ENCODE measurements at places on chromosomes 2 and 18. TPM values are rescaled to one million over a fixed set of nuclear protein-coding genes. Genes with fewer than 3 reads are reported as not detected.

CCDC74B gene
- 1.4 TPM for total RNA-seq

DNA sequence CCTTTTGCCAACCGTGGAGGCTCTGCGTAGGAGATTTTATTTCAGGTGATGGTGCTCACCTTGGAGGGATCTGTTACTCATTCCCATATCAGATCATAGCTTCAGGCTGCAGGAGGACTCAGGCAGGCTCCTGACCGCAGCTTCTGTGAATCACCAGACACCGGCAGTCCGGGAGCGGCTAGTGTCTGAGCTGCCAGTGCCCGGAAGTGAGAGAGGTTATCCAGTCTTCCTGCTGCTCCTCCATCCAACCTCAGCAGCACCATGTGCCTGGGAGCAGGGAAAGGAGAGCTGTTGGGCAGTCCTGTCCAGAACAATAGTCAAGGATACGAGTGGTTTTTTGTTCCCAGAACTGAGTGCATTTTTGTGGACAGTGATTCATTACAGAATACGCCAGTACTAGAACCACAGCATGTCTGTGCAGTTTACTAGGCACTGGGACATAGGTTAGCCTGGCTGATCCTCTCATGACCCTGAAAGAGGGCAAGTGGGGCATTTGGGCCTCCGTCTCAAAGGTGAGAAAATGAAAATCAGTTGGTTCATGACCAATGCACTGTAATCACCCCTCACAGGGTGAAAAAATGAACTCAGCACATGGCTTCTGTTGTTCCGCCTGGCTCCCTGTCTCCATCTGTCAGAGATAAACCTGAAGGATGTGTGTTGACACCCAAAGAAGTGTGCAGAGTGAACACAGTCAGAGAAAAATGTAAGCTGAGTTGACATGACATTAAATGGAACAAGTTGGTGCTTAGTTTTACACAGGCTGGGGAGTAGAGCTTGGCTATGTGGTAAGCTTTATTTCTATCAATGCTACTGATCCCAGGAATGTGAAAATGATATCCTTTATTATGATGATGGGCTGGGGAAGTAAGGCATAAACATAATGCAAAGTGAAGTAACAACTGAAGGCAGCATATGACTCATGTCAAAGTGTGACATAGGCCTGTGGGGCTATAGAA is 12.2 kb downstream of the FHOD3 start:
- no peaks in the 10 kb centered on the region for H3K4me1 ChIP-seq
- no peaks in the 10 kb centered on the region for H3K36me3 ChIP-seq
- no peak overlapping the region for H3K4me3 ChIP-seq
- no peaks in the 10 kb centered on the region for H3K27me3 ChIP-seq

AMER3 gene
- not detected for total RNA-seq

DNA sequence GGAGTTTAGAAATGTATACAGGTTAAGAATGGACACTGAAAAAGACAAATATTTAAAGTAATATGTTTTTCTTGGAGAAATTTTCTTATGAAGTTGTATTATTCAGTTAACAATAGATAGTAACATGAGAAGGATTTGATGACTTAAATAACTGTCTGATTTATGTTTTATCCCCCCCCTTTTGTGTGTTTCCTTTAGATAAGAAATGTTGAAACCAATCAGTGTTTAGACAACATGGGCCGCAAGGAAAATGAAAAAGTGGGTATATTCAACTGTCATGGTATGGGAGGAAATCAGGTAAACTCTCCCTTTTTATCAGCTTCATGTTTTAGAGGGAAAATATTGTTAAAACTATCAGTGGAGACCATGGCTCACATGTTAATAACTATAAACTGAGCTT is 289.7 kb upstream of the KCNJ3 start:
- DNase-seq = no peak
- no peaks in the 10 kb centered on the region for H3K4me1 ChIP-seq
- H3K27ac ChIP-seq = no peak overlapping the region
- H3K36me3 ChIP-seq = no peaks in the 10 kb centered on the region
- H3K4me3 ChIP-seq = no peak overlapping the region

GAL3ST2 gene
- not detected for total RNA-seq

- DNase-seq = no peak
- H3K27ac ChIP-seq = no peak overlapping the region
- no peaks in the 10 kb centered on the region for H3K4me1 ChIP-seq
- H3K4me3 ChIP-seq = no peak overlapping the region
- no peaks in the 10 kb centered on the region for H3K27me3 ChIP-seq
Measured at GRCh38 chr18:14959550-14959949, 211.6 kb downstream of the ANKRD30B start.

SPATS2L gene
- 0.36 TPM for total RNA-seq

DNA sequence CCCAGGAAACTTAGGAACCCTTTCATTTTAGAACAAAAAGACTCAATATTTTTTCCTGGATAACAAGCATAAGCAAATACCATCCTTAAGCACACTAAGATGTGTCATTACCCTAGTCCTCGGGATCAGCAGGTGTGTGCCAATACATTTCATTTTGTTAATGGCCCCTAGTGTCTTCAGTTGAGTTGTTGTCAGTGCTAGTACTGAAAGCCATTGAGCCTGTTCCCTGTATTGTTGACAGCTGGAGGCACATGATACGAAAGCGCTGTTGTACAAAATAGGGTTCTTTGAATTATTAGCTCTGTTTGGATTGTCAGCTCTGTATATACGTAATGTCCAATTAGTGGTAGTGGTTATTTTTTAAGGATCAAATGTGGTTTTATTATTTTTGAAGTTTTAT is 29.5 kb downstream of the VAPA start:
- H3K27me3 ChIP-seq = no peaks in the 10 kb centered on the region
- H3K27ac ChIP-seq = no peak overlapping the region
- no peaks in the 10 kb centered on the region for H3K4me1 ChIP-seq
- no peak overlapping the region for H3K4me3 ChIP-seq
- DNase-seq = no peak

STPG4 gene
- total RNA-seq = 0.90 TPM

KLHL41 gene
- total RNA-seq = 0.27 TPM

DNA sequence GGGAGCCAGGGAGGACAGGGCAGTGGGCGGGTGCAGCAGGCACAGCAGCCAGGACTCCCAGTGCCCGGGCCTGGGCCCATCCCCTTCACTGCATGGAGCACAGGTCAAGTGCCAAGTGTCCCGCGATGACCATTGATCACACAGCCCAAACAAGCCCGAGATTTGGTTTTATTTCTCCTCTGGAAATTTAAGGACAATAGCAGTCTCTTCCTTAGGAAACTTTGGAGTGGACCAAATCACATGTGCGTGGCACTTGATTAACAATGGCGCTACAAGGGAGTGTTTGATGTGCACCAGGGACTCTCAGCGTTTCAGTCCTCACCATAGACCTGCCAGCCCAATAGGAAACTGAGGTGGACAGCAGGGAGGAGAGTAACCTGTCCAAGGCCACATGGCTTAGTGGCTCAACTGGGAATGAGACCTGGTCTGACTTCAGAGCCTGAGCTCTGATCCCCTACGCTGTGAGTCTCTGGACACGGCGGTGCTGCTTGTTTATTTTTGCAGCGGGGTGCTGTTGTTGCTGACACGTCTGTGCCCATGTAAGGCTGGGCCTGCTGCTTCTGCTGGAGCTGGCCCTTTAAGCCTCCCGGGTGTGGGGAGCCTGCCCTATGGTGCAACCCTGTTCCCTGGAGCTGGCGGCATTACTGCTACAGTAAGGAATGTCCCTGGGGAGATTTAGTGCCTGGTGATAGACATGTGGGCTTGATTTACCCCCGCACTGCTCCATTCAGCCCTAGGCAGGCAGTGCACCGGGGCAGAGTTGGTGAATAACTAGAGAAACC is 194.2 kb downstream of the INHBB start:
- no peak overlapping the region for H3K27ac ChIP-seq
- H3K4me1 ChIP-seq = no peaks in the 10 kb centered on the region
- no peaks in the 10 kb centered on the region for H3K27me3 ChIP-seq
- DNase-seq = no peak
- H3K36me3 ChIP-seq = no peaks in the 10 kb centered on the region

REG3A gene
- not detected for total RNA-seq

GRCh38 chr2:172953411-172953810 is 122.2 kb upstream of the MAP3K20 start:
- no peak for DNase-seq
- no peaks in the 10 kb centered on the region for H3K4me1 ChIP-seq
- H3K36me3 ChIP-seq = no peaks in the 10 kb centered on the region
- no peaks in the 10 kb centered on the region for H3K27me3 ChIP-seq
- no peak overlapping the region for H3K4me3 ChIP-seq

CDK15 gene
- total RNA-seq = not detected

MOCOS gene
- total RNA-seq = 0.05 TPM

ALPP gene
- total RNA-seq = not detected

GRCh38 chr2:24110660-24111303 is 12.4 kb downstream of the PFN4 start:
- H3K27ac ChIP-seq = no peak overlapping the region
- no peak for DNase-seq
- peaks cover 2% of the 10 kb centered on the region for H3K36me3 ChIP-seq
- no peaks in the 10 kb centered on the region for H3K27me3 ChIP-seq

DNA sequence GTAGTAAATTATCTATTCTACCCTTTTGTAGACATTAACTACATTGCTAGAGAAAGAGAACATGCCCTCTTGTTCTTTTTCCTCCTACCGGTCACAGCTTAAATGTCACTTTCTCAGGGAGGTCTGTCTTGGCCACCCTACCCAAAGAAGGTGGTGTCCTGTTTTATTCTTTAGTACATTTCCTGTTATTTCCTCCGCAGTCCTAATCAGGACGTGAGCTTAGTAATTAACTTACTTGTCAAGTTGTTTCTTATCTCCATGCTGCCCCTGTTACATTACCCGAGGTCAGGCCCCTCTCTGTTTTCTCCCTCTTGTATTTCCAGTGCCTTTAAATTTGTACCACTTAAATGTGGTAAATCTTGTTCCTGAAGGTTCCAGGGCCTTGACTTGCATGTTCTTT is 73.7 kb upstream of the RMDN2 start:
- H3K27ac ChIP-seq = peak overlapping the region; percentile 71
- peaks cover 50% of the 10 kb centered on the region for H3K4me1 ChIP-seq
- H3K36me3 ChIP-seq = no peaks in the 10 kb centered on the region
- H3K27me3 ChIP-seq = no peaks in the 10 kb centered on the region

DNA sequence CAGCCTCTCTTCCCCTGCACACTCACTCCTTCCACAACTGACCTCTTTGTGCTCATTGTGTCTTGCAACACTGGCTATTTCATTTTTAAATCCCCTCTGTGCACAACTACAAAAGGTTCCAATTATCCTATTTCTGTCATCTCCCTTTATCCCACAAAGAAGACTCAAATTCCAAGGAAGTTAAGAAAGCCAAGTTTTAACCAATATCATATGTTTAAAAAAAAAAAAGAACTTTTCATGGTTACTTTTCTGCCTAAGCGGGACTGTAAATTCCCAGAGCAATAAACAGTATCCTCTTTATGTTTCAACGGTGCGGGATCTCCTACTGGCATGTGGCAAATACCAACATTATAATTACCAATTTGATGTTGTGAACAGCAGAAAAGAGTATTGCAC is 83.8 kb downstream of the DOCK10 start:
- H3K27ac ChIP-seq = peak overlapping the region; percentile 86
- no peak for DNase-seq
- no peaks in the 10 kb centered on the region for H3K36me3 ChIP-seq
- no peak overlapping the region for H3K4me3 ChIP-seq
- no peaks in the 10 kb centered on the region for H3K27me3 ChIP-seq
- H3K4me1 ChIP-seq = peaks cover 56% of the 10 kb centered on the region

PRSS56 gene
- not detected for total RNA-seq

DNA sequence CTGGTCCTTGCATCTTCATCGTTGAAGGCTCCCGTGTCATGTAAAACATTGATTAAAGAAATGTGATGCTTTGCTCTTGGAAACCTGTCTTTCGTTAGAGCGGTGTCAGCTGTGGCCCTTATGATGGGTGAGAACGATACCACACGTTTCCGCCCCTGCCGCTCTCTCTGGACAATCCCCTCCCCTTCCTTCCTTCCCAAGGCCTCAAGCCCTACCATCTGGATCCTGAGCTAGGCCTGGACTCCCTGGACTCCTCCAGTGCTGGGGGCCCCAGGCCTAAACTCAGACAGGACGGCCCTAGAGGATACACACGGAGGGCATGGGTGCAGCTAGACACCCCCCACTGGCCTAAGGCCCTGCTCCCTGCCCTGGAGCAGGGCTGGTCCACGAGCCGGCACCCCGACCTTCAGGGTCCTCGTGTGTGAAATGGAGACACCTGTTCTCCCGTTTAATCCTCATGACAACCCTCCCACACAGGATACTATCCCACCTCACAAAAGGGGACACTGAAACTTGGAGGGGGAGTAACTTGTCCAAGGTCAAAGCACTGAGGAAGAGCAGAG is 13.2 kb downstream of the BIN1 start:
- peaks cover 11% of the 10 kb centered on the region for H3K4me1 ChIP-seq
- H3K27ac ChIP-seq = no peak overlapping the region
- H3K36me3 ChIP-seq = no peaks in the 10 kb centered on the region
- no peak for DNase-seq
- no peaks in the 10 kb centered on the region for H3K27me3 ChIP-seq
- no peak overlapping the region for H3K4me3 ChIP-seq

- no peak overlapping the region for H3K4me3 ChIP-seq
- no peak overlapping the region for H3K27ac ChIP-seq
- H3K27me3 ChIP-seq = no peaks in the 10 kb centered on the region
Measured at GRCh38 chr2:214566457-214566856, 155.6 kb downstream of the VWC2L start.
